ENCODE measurements at places on chromosomes 12 and 14.

DNA sequence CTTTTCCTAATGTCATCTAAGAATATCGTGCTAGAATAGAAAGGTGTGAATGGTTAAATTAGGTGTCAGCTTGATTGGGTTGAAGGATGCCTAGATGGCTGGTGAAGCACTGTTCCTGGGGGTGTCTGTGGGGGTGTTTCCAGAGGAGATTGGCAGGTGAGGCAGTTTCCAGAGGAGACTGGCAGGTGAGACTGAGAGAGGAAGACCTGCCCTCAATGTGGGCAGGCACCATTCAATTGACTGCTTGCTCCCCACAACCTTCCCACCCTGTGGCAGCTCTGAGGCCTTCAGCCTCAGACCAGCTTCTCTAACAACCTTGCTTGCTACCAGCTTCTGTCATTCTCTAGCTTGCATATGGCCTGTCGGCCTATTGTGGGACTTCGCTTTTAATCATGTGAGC, 9.2 kb downstream of the RNASE9 start:
- no peak for DNase-seq

DNA sequence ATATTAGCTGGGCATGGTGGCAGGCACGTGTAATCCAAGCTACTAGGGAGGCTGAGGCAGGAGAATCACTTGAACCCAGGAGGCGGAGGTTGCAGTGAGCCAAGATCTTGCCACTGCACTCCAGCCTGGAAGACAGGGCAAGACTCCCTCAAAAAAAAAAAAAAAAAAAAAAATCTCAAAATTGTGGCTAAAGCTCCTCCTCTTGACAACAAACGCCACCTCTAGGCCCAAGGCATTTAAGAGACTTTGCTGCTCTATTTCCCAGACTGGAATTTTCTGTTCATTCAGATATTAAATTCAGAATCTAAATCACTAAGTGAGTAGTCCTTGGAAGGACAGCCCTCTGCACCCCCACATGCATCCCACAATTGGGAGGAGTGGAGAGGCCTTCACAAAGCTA, 1.4 kb downstream of the ZFYVE1 start:
- DNase-seq, result no peak

- peak; percentile 38 for DNase-seq
These were observed 108.2 kb upstream of the SLC38A4 start for GRCh38 chr12:46933947-46934346.

- no peak for DNase-seq
These were observed 103.7 kb downstream of the ETV6 start for GRCh38 chr12:11753150-11753499.

DNA sequence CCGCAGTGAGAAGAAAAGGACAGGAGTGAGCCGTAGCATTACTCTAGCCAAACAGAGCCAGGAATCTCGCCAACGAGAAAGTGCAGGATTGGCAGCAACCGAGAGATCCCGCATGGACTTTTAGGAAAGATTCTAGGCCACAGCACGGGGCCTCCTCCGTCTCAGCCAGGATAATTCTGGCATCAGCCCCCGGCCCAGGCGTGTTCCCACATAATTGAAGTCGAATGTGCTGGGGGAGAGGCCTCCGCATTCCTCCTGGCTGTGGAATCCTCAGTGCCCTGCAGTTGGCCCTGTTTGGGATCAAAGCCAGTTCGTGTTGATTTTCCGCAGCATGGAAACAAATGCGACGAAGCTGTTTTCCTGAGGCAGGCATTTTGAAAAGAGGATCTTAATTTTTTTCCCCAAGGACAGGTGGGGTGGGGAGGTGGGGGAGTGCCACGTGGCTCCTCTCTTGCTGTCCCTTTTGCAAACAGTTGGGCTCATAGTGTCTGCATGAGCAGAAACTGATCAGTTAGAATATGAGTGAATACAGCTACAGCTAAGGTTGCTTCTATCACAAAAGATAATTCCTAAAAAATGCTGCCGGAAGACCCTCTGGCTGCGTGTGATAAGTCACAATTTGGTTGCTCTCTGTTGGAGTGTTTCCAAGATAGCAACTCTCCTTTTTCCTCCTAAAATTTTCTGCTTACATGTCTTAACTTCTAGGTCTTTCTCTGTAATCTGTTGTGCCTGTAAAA, 37.3 kb upstream of the ATXN2 start:
- no peak for DNase-seq

DNA sequence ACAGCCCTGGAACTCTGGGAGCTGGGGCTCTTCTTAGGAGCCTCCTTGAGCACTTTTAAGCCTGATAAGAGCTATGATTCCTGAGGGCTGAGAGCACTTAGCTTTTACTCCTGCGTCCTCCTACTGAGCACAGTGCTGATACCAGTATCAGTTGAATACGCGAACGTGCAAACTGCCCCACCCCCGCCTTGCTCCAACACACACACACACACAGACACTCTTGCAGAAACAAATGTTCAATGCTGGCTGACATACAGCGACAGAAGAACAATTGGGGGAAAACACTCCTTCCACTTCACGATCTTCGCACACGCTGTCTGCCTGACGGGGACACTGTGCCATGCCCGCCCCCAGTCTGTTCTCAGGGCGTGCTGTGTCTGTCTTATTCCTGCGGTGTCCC, 57.2 kb upstream of the DLK1 start:
- DNase-seq, result no peak

- DNase-seq, result no peak
These were observed 21.1 kb downstream of the PLEKHD1 start for GRCh38 chr14:69505338-69506240.

DNA sequence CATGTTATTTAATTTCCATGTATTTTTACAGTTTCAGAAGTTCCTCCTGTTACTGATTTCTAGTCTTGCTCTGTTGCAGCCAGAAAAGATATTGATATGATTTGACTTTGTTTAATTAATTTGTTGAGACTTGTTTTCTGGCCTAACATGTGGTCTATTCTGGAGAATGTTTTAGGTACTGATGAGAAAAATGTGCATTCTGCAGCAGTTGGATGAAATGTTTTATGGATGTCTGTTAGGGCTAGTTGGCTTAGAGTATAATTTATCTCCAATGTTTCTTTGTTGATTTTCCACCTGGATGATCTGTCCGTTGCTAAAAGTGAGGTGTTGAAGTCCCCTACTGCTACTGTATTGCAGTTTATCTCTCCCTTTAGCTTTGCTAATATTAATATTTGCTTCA, 54.4 kb downstream of the GPR137C start:
- DNase-seq, result no peak

GRCh38 chr14:20873370-20874177, 17.6 kb upstream of the RNASE3 start:
- peak; percentile 77 for DNase-seq

DNA sequence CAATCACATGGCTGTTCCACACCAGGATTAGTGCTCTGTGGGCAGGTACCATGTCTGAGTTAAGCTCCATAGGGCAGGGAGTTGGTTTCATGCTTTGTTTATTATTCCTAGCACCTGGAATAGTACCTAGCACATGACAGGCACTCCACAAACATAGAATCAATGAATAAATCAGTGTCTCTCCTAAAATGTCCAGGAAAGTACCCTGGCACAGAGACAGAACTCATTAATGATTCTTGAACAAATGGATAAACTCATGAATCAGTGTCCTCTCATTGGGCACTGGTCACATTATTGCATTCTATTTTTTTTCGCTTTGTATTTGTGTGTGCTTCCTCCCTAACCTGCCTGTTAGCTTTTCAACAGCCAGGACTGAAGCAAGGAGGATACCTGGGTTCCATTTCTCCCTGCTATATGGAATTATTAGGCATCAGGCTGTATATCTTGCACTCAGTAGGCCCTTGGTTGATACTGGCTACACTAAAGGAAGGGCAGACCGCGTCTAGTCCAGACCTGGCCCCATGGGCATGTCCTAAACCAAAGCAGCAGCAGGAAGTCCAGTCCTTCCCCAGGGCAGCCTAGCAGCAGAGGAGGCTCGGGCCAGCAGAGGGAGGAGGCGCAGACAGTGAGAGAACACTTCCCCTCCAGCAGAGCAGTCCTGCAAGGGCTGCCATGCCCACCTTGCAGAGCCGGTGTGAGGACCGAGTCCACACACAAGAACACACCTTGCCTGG, 18.4 kb downstream of the HDAC7 start:
- DNase-seq, result no peak

- no peak for DNase-seq
These were observed 32.6 kb upstream of the SLC2A13 start for GRCh38 chr12:40138526-40138925.

GRCh38 chr12:101854747-101855146, 22.6 kb upstream of the DRAM1 start:
- no peak for DNase-seq

DNA sequence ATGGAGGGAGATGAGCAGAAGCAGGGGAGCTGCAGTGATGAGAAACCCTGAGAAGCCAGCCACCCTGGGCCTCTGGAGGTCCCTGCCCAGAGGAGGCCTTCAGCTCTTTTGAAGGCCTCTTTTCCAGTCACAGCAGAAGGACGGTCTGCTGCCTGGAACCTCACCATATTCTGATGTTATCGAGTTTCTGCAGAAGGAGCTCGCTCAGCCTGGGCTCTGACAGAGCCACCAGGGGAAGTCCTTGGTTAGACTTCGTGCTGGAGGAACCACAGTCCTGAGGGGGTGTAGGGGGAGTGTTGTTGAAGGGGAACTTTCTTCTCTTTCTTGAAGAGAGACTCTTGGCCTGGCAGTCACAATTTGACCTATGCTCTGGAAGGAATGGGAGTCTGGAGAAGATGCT, 25.1 kb upstream of the BATF start:
- no peak for DNase-seq

DNA sequence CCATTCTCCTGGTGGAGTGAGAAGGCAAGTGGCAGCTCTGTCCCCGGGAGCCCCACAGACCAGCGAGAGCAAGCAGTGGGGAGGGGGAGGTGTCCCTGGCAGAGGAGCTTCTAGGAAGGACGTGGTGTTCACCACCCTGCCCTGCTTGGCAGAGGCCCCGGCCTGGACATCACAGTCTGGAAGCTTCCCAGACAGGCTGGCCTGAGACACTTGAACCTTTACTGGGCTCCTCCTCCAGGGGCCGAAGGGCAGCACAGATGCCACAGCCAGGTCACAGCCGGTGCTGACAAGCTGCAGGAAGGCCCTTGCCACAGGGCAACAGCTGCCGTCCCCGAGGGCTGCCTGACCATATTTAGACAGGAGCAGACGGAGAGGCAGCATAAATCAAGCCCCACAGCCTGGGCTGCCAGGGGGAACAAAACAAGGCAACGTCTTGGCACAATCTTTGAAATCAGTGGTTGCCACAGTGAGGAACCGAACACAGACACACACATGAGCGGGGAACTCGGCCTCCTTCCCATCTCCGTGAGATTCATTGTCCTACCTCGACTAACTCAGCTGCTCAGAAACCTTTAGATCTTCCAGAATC, 28.5 kb downstream of the PRIMA1 start:
- DNase-seq, result no peak

DNA sequence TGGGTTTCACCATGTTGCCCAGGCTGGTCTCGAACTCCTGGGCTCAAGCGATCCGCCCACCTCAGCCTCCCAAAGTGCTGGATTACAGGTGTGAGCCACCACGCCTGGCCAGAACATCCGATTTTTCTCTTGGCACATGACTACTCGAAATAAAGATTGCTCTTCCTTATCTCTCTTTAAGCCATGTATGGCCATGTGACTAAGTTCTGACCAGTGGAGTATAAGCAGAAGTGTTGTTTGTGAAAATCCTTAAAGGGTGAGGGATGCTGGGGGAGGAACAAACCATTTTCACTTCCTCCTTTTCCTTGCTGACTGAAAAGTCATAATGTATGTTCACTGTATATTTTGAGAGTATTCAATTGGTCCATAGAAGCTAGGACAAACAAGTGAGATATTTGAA, 50.7 kb upstream of the ATF7IP start:
- no peak for DNase-seq

DNA sequence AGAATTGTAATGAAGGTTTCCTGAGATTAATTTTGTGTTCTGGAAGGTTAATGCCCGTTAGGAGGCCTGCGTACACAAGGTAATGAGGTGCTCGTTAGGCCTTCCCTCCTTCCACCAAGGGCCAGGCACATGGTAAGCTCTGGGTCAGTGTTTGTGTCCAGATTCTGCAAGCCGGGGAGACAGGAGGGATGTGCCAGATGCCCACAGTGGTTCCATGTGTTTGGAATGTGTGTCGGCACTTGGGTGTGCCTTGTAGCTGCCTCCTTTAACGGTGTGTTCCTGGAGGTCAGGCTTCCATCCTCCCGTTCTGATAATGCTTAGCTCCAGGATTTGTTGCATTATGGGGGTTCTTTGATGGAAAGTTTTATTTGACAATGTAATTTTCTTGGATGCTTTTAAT, 5.7 kb downstream of the TRAF3 start:
- DNase-seq, result no peak

DNA sequence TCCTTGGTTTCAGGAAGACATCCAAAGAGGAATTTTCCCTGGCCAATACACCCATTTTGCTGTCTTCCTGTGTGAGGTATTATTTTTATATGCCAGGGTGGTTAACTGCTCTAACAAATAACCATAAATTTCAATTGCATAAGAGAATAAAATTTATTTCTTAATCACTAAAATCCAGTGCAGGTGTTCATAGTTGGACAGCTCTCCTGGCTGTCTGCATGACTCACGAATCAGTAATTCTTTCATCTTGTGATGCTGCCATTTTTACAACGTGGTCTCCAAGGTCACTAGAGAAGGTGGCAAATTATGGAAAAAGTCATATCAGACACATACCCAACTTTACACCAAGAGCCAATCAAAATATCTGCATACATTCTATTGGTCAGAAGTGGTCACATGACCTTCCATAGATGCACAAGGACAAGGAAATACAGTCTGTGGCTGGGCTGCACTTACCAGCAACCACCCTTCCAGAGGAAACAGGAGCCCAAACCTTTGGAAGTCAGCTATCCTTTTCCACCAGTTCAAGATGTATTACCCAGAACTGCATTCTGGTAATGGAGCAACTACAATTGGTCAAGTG, 193.5 kb upstream of the PLEKHG7 start:
- peak; percentile 8 for DNase-seq

DNA sequence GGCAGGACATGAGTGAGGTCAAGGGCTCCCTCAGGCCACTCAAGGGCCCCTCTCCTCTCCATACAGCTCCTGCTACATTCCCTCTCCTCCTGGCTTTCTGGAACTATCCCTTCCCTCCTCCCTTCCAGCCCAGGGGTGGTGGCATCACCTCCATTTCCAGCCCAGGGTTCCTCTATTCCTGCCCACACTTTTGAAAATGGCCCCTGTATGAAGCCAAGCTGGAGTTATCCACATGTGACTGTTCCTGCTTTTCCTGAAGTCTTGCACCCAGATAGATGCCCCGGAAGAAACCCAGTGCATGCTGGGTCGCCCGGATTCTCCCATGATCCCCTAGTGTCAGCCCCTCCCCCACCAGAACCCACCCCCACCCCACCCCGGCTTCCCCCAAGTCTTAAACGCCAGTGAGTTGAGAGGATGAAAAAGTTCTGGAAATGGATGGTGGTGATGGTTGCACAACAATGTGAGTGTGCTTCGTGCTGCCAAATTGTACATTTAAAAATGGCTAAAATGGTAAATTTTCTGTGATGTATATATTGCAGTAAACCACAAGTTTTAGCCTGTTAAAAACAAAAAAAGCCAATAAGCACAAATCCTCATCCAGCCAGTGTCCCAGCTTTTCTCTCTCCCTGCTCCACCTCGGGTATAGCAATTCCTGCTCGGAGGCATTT, 136.9 kb downstream of the SCARB1 start:
- no peak for DNase-seq

Data from urothelium cell line (cell line).